ENCODE measurements at places on chromosomes 1 and 21.
A peak's percentile ranks its signal among the peaks of the same experiment; 100 is the strongest.

- DNase-seq = no peak
These were observed 81.9 kb upstream of the GALNT2 start for GRCh38 chr1:229984992-229985612.

- DNase-seq = no peak
These were observed 70.9 kb downstream of the ERI3 start for GRCh38 chr1:44284184-44284583.

DNA sequence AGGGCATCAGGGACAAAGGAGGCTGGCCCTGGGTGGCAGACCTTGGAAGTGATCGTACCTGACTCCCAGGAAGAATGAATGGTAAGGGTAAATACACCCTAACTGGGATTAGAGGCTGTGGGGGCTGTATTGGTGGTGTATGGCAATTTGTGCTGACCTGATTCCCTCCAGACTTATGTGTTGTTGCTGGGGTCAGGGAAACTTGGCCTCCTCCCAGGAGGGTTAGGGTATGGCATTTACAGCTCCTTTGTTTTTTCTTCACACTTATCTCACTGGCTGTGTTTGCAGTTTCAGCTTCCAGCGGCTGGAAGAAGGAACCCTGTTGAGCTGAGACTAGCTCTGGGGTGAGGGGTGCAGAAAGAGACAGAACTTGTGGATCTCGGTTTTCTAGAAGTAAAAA is 8.2 kb downstream of the VANGL1 start:
- no peak for DNase-seq

DNA sequence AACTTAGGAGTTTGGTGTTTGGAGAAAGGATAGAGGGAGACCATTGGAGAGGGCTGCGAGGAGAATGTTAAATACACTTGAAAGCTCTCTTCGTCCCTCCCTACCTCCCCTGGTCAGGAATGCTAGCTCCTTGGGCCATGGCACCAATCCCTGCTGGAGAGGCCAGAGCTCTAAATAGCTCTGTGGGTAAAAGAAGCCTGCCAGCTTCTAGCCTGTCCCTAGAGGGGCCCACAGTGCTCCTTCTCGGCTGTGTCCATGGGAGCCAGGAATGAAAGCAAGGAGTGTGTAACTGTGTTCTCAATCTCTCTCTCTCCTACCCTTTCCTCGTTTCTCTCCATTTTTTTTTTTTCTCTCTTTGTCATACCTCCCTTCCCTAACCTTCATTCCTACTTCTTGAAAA is at the start of gene CCDC190:
CCDC190 (minus strand) TSS at position 75 of the 400 bp plus-strand sequence. CDS start 1,529 bp downstream, outside the sequence.
- no peak for DNase-seq

GRCh38 chr1:31799895-31800673 is 15.7 kb downstream of the SPOCD1 start:
- no peak for DNase-seq

GRCh38 chr1:10196976-10197375 is 13.4 kb upstream of the KIF1B start:
- no peak for DNase-seq

DNA sequence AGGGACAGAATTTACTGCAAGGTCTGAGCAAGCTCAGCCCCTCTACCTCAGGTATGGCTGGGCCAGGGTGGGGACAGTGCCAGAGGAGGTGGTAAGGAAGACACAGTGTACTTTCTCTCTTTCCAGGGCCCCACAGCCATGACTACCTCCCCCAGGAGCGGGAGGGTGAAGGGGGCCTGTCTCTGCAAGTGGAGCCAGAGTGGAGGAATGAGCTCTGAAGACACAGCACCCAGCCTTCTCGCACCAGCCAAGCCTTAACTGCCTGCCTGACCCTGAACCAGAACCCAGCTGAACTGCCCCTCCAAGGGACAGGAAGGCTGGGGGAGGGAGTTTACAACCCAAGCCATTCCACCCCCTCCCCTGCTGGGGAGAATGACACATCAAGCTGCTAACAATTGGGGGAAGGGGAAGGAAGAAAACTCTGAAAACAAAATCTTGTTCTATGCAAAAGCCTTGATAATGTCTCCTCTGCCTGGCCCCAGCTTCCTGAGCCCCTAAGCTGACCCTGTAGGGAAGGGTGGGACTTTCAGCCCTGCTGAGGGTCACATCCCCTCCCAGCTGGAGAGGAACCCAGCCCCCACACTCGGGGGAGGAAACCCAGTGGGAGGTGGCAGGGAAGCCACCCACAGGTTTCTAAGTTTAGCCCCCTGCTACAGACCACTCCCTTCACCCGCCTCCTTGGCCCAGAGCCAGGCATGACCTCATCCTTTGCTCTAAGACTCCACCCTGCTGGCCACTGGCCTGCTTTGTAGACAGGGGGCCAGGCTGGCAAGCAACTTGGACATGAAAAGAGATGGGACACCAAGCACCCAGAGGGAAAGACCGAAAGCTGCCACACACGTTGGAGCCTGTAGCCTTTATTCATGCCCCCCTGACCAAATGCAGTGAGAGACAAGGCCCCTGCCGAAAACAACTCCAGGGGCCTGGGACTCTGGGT is 6.4 kb downstream of the RHOC start:
- DNase-seq = peak; percentile 95

All from body of pancreas (tissue), 4 donors.